ENCODE measurements at places on chromosomes 6 and 20.

GRCh38 chr20:20273286-20273685, 94.6 kb upstream of the INSM1 start:
- no peak for DNase-seq

DNA sequence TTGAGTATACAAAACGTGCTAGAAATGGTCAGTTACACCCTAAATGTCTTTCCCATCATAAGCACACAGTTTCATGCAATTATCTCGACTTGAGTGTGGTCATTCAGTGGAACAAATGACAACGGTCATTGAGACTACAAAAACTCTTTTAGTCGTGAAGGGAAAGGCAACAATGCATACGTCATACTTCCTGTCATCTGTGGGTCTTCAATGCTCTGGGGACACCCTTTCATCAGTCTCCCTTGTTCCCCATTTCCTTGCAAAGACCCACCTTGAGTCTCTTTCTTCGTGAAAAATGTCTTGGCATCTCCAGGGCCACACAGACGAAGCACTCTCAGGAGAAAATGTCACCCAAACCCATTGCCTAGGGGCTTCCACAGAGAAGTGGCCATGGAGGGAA, 238.5 kb downstream of the GMPR start:
- no peak for DNase-seq

DNA sequence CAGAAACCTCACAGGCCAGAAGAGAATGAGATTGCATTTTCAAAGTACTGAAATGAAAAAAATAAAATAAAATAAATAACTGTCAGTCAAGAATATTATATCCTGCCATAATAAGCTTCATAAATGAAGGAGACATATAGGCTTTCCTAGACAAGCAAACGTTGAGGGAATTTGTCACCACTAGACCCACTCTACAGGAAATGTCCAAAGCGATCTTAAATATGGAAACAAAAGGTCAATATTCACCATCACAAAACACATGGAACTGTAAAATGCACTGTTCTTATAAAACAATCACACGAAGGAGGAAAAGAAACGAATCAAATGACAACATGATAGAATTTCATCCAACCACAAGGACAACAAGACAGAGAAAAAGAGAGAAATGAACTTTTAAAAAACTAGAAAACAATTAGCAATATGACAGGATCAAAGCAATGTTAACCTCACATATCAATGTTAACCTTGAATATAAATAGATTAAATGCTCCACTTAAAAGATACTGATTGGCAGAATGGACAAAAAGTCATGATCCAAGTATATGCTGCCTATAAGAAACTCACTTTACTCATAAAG, 218.7 kb upstream of the TAB2 start:
- no peak for DNase-seq

- no peak for DNase-seq
Observed at GRCh38 chr6:124197148-124197547, 393.5 kb downstream of the NKAIN2 start.

DNA sequence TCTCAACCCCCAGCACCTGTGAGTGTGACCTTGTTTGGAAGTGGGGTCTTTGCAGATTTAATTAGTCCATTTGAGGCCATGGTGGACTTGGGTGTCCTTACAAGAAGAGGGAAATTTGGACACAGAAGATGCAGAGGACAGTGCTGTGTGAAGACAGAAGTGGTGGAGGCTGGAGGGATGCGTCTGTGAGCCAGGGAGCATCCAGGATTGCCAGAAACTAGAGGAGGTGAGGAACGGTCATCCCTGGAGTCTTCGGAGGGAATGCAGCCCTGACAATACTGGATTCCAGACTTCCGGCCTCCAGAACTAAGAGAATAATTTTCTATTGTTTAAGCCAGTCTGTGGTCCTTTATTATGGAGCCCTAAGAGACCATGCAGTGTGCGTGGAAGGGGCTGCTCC, 22.9 kb upstream of the NPBWR2 start:
- DNase-seq = no peak

- DNase-seq = no peak
Observed at GRCh38 chr6:113597231-113597583, 259.9 kb upstream of the MARCKS start.

- no peak for DNase-seq
Observed at GRCh38 chr6:63465750-63466149, 106.5 kb upstream of the LOC128125822 start.

DNA sequence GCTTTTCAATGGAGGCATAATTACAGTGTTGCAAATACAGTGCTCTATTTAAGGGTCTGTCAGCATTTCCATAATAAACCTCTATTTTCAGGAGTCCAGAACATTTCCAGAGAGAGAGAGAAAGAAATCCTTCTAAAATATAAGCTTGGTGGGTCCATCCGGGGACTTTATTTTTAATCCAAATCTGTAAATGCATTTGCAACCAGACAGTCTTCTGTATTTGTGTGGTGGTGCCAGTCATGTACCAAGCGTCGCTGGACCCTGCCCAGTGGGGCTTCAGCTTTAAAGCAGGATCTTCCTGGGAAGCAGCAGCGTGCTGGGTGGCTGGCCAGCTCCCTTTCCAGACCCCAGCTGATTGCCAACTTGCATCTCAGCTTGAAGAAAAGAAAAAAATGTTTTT, 256.5 kb upstream of the SUPT3H start:
- no peak for DNase-seq

GRCh38 chr6:551405-551804, 105.5 kb downstream of the HUS1B start:
- no peak for DNase-seq

DNA sequence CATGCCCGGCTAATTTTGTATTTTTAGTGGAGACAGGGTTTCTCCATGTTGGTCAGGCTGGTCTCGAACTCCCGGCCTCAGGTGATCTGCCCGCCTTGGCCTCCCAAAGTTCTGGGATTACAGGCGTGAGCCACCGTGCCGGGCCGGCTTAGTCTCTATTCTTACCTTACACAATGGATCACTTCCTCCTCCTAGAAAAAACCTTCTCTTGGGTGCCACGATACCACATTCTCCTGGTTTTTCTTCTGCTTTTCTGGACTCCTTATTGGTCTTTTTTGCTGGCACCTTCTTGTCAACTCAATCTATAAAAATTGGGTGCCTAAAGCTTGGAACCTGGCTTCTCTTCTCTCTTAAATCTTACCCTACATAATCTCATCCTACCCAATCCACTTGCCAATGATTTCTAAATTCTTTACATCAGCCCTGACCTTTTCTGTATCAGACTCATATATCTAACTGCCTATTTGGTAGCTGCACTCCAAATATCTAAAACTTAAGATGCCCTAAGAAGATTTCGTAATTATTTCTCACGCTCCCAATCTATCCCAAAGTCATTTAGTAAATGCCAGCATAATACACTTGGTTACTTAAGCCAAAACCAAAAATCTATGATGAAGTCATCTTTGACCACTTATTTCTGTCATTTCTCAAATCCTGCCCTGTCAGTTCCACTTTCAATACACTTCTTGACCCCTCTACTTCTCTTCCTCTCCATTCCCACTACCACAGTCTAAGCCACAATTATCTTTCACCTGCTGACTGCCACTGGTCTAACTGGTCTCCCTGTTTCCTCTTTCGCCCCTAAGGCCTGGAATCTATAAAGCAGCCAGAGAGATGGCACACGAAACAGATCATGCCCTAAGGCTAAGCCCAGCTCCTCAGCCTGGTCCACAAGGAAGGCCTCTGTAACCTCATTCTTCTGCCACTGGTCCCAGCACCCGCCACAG, 43.2 kb downstream of the ELMO2 start:
- no peak for DNase-seq

- DNase-seq = no peak
Observed at GRCh38 chr6:76221525-76221924, 149.1 kb upstream of the IMPG1 start.

- DNase-seq = no peak
Observed at GRCh38 chr6:56572788-56573471, 69.8 kb downstream of the DST start.

GRCh38 chr6:43395776-43396175, 26.3 kb upstream of the ZNF318 start:
- DNase-seq = no peak

- no peak for DNase-seq
Observed at GRCh38 chr20:5785146-5785545, 34.9 kb downstream of the SHLD1 start.

- no peak for DNase-seq
Observed at GRCh38 chr6:152952045-152952444, 30.8 kb downstream of the FBXO5 start.

GRCh38 chr20:53900380-53900999, 169.9 kb downstream of the BCAS1 start:
- no peak for DNase-seq

GRCh38 chr20:59903621-59904020, 29.8 kb downstream of the SYCP2 start:
- no peak for DNase-seq

- no peak for DNase-seq
Observed at GRCh38 chr20:51487565-51488268, 54.8 kb downstream of the NFATC2 start.

DNA sequence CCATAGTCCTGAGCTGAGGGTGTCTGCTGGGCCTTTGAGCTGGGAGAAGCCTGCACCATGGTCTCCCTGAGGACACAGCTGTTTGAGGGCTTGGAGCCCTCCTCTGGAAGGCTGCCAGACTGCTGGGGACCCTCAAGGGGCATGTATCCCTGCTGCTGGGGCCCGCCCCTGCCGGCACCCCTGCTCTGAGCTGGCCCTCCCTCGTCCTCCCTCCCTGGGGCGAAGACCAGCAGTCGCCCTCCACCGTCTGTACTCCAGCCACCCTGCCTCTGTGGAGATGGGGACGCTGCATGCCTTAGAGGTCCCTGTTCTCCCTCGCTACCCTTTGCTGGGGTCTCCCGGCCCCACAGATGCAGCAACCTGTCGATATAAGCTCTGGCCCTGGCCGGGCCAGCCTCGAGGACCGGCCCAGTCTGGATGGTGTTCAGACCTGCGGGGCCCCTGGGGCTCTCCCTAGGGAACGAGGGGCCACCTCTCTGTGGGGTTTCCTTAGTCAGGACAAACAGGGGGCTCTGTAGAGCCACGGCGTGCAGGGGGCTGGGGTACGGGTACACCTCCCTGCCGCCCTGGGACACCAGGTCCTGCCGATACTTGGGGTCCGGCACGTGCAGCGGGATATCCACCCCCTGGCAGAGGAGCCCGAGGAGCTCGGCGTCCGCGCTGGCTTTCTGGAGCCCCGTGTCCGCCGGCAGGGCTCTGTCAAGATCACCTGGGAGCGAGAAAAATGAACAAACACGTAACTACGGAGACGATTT, 11.0 kb downstream of the DACT2 start:
- DNase-seq = no peak

DNA sequence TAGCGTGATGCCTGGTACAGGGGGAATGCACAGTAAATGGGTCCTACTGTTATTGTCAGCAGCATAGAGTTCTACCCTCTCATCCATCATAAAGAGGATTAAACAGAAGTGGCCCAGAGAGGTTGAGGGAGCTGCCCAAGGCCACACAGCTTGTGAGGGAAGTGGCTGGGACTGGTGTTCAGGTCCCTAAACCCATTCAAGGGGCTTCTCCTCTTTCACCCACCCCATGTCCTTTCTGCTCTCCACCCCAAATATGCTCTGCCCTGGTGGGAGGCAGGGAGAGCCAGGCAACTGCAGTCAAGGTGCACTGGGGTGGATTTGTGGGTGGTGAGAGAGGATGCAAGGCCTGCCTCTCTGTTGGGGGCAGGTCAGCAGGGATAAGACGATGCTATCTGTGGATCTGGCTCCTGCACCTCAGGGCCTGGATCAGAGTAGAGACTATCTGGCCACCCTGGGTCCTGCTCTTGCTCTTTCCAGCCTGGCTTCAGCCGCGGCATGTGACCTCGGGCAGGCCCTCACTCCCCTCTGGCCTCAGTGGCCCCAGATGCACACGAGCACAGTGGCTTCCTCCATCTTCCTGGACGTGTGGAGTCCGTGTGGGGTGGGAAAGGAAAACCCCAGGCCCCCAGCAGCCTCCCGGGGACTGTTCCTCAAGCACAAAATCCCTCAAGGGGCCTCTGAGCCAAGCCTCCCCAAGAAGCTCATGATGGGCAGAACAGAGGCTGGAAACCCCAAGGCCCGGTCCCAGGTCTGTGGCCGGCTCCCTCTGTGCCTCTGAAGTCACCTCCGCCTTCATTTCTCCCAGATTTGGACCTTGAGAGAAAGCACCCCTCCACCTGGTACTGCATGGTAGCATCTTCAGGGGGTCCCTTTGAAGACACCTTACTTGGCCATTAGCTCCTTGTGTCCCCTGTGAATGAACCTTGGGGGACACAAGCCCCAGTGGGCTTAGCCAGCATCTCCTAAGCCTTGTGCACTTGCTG, 3.4 kb upstream of the BPIFB6 start:
- DNase-seq = no peak

DNA sequence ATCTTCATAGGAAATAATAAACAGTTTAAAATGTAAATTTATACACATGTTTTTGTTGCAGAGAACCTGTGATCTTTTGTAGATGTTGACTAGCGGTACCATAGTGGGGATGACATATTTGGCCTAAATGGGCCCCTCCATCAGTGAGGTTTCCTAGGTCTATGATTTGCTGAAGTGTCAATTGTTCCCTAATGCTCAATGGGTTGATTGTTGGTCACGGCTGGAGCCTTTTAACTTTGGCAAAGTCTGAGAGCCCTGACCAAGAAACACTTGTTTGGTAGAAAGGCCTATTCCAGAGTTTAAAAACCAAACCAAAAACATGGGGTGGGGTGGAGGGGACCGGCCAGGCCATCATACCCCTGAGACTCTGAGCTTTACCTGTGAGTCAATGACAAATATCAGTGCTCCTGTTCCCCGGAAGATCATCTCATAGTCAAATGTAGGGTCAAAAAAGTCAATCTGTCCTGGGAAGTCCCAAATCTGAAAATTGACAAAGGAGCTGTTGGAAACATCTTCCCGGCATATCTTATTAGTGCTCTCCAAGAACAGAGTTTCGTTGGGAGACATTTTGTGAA, 25.1 kb downstream of the RRAGD start:
- no peak for DNase-seq

- no peak for DNase-seq
Observed at GRCh38 chr6:44064089-44064947, 62.9 kb downstream of the MRPL14 start.
